ENCODE measurements at places on chromosomes 6 and 20. TPM values are rescaled to one million over a fixed set of nuclear protein-coding genes. Genes with fewer than 3 reads are reported as not detected.

- no peak overlapping the region for H3K27ac ChIP-seq
- no peak overlapping the region for H3K4me3 ChIP-seq
- DNase-seq, result no peak
- no peaks in the 10 kb centered on the region for H3K27me3 ChIP-seq
Observed at GRCh38 chr6:101203664-101204063, 189.8 kb upstream of the GRIK2 start.

- H3K4me1 ChIP-seq, result peaks cover 8% of the 10 kb centered on the region
- no peak overlapping the region for H3K4me3 ChIP-seq
- H3K27me3 ChIP-seq, result no peaks in the 10 kb centered on the region
Observed at GRCh38 chr20:40948465-40949267, 80.0 kb upstream of the TOP1 start.

GRCh38 chr20:1320902-1321653 is 7.9 kb downstream of the SDCBP2 start:
- no peak overlapping the region for H3K4me3 ChIP-seq
- DNase-seq, result no peak
- peaks cover 4% of the 10 kb centered on the region for H3K4me1 ChIP-seq

DNA sequence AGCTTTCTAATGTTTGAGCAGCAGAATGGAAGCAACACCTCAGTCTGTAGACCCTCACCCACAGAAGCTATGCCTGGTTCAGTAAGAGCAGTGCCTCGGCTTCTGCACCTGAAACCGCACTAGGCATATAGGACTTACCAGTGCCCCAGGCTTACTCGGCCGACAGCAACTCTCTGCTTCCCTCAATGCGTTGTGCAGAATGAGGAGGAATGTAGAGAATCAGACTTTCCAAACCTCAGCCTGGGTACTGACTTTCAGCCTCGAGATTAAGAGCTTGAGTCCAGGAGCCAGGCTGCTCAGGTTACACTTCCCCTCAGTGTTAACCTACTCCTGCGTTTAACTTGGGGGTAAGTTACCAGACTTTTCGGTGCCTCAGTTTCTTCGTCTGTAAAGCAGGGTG is 8.6 kb downstream of the EYA2 start:
- H3K4me1 ChIP-seq, result no peaks in the 10 kb centered on the region
- H3K27ac ChIP-seq, result no peak overlapping the region
- H3K27me3 ChIP-seq, result peaks cover 4% of the 10 kb centered on the region

- H3K4me3 ChIP-seq, result no peak overlapping the region
- H3K27ac ChIP-seq, result no peak overlapping the region
- no peaks in the 10 kb centered on the region for H3K27me3 ChIP-seq
- DNase-seq, result no peak
- H3K36me3 ChIP-seq, result peaks cover 3% of the 10 kb centered on the region
Observed at GRCh38 chr6:37279366-37280134, 21.6 kb upstream of the TMEM217 start.

- peaks cover 30% of the 10 kb centered on the region for H3K4me1 ChIP-seq
- no peaks in the 10 kb centered on the region for H3K27me3 ChIP-seq
- no peak overlapping the region for H3K4me3 ChIP-seq
- DNase-seq, result no peak
Observed at GRCh38 chr6:98945311-98946115, 2.2 kb downstream of the FBXL4 start.

GRCh38 chr6:155378276-155378675 is 64.0 kb upstream of the TFB1M start:
- DNase-seq, result no peak
- no peak overlapping the region for H3K27ac ChIP-seq
- no peak overlapping the region for H3K4me3 ChIP-seq
- H3K36me3 ChIP-seq, result no peaks in the 10 kb centered on the region
- no peaks in the 10 kb centered on the region for H3K4me1 ChIP-seq

GRCh38 chr20:20215976-20216727 is 151.8 kb upstream of the INSM1 start:
- no peak for DNase-seq
- no peak overlapping the region for H3K27ac ChIP-seq
- H3K27me3 ChIP-seq, result no peaks in the 10 kb centered on the region
- no peaks in the 10 kb centered on the region for H3K4me1 ChIP-seq

GRCh38 chr20:51484141-51484815 is 58.2 kb downstream of the NFATC2 start:
- H3K4me1 ChIP-seq, result no peaks in the 10 kb centered on the region
- no peak overlapping the region for H3K4me3 ChIP-seq
- DNase-seq, result no peak
- H3K27ac ChIP-seq, result peak overlapping the region; percentile 20

- peak overlapping the region; percentile 38 for H3K27ac ChIP-seq
- DNase-seq, result peak; percentile 34
- H3K4me1 ChIP-seq, result peaks cover 18% of the 10 kb centered on the region
- no peak overlapping the region for H3K4me3 ChIP-seq
- H3K27me3 ChIP-seq, result no peaks in the 10 kb centered on the region
Observed at GRCh38 chr6:138645976-138646640, 127.5 kb upstream of the CCDC28A start.

DNA sequence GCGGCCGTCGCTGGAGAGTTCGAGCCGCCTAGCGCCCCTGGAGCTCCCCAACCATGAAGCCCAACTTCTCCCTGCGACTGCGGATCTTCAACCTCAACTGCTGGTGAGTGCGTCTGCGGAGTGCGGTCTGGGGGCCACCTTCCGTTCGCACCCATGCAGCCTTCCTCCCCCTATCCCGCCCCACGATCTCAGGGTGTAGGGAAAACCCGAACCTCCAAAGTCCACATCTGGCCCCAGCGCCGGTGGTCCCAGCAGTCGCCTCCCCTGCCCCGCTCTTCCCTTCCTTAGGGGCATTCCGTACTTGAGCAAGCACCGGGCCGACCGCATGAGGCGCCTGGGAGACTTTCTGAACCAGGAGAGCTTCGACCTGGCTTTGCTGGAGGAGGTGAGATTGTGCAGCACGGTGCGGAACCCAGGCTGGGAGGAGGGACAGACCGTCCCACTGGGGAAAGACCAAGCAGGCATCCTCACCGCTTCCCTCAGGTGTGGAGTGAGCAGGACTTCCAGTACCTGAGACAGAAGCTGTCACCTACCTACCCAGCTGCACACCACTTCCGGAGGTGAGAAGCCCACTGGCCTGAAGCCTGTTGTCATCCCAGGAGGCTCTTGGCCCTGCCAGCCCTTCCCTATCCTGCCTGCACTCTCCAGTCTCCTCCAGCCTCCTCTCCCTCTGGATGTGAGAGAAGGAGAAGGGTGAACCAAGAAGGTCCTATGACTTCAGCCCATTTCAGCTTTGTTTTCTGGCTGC is 719 bp downstream of the SMPD2 start:
- peak overlapping the region; percentile 97 for H3K27ac ChIP-seq
- H3K27me3 ChIP-seq, result no peaks in the 10 kb centered on the region
- peak overlapping the region; percentile 57 for H3K4me3 ChIP-seq

- no peaks in the 10 kb centered on the region for H3K36me3 ChIP-seq
- H3K4me3 ChIP-seq, result no peak overlapping the region
- H3K27ac ChIP-seq, result peak overlapping the region; percentile 94
- H3K4me1 ChIP-seq, result peaks cover 44% of the 10 kb centered on the region
- no peaks in the 10 kb centered on the region for H3K27me3 ChIP-seq
Observed at GRCh38 chr6:137698636-137699030, 168.4 kb upstream of the TNFAIP3 start.

DNA sequence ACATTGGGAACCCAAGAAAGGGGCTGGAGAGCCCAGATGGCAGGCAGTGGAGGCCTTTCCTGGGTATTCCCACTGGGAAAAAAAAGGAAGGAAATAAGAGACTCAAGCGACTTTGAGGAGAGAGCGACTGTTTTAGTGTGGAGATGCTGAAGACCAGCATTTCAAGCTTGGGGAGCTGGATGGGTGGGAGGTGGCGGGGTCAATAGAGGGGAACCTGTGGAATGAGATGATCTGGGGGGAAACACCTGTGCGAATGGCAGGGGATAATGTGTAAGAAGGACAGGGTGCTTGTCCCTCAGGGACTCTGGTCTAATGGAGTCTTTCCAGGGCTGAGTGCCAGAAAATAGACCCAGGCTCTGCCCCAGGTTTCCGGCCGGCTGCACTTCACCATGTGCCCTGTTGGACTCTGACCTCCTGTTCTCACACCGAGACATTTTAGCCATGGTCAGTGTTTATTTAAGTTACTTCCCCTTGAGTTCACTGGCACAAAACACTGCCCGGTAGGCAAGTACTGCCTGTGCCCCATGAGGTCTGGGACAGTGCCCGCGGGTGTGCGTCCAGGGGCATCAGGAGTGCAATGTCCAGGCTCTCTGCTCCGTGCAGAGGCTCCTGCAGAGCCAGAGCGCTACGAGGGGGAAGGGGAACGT is 50.4 kb upstream of the NKX2-2 start:
- H3K36me3 ChIP-seq, result no peaks in the 10 kb centered on the region
- no peaks in the 10 kb centered on the region for H3K4me1 ChIP-seq

Gene PSORS1C2
- total RNA-seq, result not detected

Gene CST4
- total RNA-seq, result 2.7 TPM

Gene PTCRA
- total RNA-seq, result not detected

Gene COL21A1
- total RNA-seq, result 1.2 TPM

All from Caco-2 (cell line).